Upper lobe of left lung (tissue), 6 donors: ENCODE measurements at places on chromosomes 13 and 19. TPM values are rescaled to one million over a fixed set of nuclear protein-coding genes. Genes with fewer than 3 reads are reported as not detected.
A peak's percentile ranks its signal among the peaks of the same experiment; 100 is the strongest.

- no peak for DNase-seq
These were observed 10.0 kb downstream of the CALM3 start for GRCh38 chr19:46610851-46611770.

GRCh38 chr13:34108410-34108809, 290.5 kb downstream of the RFC3 start:
- no peak for DNase-seq

DNA sequence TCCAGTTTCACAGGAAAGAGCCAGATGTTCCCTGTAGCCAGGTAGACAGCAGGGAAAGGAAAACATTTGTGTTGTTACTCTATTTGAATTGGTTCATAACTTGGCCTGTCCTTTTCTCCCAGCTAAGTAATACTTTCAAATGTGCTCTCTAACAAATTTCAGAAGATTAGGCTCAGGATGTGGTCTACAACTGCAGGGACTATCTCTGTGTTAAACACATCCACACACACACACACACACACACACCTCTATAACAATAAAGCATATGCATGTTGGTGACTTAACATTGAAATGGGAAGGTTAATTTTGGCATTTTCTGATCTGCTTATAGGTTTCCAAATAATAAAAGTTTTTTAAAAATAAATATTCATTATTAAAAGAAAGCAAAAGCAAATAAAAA, 316.0 kb upstream of the ARGLU1 start:
- no peak for DNase-seq

Gene SLC25A41
- total RNA-seq, result not detected

Gene DNAAF3
- total RNA-seq, result 14.3 TPM

Gene TEX29
- total RNA-seq, result not detected

DNA sequence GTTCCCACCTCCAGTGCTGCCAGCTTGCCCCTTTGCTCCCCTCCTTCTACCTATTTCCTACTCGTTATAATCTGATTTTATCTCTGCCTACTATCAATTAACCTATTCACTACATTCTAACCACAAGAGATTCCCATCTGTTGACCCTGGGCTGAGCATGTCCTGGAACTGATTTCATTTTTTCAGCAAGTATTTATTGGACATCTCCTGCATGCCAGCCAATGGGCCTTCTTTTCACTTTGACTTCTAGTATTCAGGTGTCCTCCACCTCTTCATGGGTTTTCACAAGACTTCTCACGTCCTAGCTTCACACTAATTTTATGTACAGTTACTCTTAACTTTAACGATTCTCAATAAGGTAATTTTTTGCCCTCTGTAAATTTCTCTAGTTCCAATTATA, 282.7 kb upstream of the KLHL1 start:
- no peak for DNase-seq

- no peak for DNase-seq
These were observed 438.6 kb downstream of the COG6 start for GRCh38 chr13:40094056-40094455.

Gene SH2D3A
- 24.9 TPM for total RNA-seq

GRCh38 chr13:51456510-51456909, 3.7 kb upstream of the INTS6 start:
- DNase-seq, result peak; percentile 30

DNA sequence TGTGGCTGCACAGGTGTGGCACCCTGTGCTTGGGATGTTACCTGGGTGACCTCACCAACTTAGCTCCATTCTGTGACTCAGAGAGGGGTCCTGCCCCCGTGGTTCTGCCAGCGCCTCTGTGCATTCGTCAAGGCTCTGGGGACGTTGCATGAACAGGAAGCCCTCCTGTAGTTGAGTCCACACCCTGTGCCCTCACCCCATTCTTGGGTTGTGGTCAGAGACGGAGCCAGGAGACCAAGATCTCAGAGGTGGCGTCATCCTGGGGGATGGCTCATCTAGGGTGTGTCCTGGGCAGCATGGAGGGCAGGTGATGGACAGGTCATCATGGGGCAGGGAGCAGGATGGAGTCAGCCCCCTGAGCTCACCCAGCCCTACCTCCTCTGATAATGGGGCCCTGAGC, 2.5 kb downstream of the COX6B2 start:
- no peak for DNase-seq

Gene ZNF844
- total RNA-seq, result 8.8 TPM

- DNase-seq, result no peak
These were observed 539.7 kb downstream of the RFC3 start for GRCh38 chr13:34357435-34358232.

GRCh38 chr19:47417746-47418691, 1.3 kb downstream of the MEIS3 start:
- DNase-seq, result no peak

DNA sequence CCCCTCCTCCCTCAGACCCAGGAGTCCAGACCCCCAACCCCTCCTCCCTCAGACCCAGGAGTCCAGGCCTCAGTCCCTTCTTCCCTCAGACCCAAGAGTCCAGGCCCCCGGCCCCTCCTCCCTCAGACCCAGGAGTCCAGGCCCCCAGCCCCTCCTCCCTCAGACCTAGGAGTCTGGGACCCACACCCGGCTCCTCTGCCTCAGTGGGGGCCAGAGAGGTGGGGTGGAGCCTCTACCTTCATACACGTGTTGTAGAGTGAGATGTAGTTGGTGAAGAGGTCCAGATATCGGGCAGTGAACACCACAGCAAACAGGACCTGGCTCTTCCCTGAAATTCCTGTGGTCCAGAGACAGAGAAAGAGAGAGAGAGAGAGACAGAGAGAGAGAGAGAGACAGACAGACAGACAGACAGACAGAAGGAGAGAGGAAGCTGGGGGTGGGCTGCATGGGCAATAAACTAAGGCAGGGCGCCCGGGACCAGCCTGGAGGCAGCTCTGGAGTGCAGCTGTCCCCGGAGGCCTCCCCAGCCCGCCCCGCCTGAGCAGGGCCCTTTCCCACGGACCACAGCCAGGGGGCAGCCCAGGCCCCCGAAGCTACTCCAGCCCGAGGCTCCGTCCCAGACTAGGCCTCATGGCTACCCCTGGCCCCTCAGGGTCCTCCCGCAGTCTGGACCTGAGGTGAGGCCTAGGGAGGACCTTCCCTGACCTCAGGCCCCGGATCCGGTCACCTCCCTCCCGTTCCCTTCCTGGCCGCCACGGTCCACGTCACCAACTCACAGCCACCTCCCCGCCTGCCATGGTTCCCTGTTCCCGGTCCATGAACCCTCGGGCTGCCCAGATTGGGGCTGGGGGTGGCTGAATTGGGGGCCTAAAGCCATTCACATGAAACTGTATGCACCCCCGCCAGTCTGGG, 907 bp downstream of the KDELR1 start:
- peak; percentile 91 for DNase-seq
